GOT3 (cell line): ENCODE measurements at places on chromosomes 4 and X.

DNA sequence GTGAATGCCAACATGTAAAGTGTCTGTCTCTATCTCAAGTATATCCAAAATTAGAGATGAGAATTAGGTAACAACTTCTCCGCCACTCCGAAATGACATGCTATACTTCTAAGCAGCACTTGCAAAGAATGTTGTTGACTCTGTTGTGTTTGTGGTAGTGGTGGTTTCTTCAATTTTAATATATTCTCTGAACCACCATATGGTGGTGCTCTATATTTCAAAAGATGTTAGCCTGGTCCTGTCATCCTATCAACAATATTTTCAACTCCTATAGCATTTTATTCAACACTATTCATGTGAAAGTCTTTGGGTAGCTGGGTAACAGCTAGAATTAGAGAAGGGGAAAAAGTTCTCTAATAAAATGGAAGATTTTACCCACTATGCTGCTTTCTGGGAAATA lies 1622.8 kb upstream of the IGFBP7 start:
- DNase-seq: no peak

GRCh38 chr4:142347241-142347640 lies 498.9 kb downstream of the INPP4B start:
- no peak for DNase-seq

DNA sequence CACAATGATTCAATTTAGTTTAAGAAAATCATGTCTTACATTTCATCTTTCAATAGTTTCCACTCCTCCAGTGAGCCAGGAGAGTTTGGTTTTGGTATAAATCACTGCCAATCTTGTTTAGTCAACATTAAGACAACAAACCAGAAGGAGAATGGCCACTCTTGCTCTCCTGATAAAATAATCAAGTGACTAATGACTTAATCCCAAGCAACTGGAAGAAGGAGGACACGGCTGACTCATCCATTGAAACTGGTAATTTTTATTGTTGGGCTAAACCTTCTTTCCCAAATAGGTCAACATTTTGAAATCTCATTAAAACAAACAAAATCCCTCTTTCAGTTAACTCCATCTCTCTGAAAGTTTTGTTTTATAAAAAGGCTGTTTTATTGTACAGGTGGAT lies 230.2 kb downstream of the CLCN4 start:
- DNase-seq: no peak

DNA sequence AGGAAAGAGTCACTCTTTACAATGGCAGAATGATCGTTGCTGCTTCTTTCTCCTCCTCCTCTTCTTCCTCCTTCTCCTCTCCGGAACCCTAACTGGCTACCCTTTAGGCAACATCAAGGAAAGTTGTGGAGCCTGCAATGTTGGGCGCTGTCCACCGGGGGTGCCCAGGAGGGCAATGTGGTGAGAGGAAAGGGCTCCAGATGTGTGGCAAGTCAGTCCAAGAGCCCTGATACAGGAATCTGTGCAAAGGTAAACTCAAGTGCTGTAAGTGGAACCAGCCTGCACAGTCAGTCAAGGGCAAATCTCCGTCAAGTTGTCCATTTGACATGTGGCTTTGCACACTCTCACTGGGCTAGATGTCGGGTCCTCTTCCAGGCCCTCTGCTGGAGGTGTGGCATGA lies 2.8 kb downstream of the RTL5 start:
- no peak for DNase-seq

DNA sequence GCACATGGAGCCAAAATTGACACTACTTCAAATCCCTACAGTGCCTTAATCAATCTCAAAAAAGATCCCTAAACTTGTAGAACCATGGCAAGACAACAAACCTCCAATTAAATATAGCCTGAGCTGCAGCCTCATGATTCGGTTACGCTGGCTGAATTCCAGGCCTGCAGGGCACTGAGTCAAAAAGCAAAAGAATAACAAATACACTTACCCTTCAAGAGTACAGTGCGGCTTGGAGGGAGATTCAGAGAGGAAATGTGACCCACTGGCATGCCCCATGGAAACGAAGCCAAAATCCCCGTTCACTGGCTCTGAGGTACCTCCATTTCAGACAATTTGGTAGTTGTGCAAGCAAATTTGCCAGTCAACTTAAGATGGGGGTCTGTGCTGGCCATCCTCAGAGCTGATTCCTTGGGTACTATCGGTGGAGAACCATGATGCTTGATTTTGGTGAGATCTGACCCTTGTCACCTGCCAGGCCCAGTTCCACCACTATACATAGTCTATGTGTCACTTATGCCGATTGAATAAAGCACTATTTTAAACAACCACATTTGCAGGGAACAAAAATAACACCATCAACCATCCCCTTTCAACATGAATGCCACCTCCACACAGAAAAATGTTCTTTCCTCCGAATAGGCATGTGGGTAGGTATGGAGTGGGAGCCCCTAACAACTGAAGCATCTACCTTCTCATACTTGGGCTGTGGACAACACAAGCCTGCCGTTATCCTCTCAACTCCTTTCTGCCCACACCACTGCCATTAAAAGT lies 2.1 kb downstream of the C4orf54 start:
- no peak for DNase-seq

DNA sequence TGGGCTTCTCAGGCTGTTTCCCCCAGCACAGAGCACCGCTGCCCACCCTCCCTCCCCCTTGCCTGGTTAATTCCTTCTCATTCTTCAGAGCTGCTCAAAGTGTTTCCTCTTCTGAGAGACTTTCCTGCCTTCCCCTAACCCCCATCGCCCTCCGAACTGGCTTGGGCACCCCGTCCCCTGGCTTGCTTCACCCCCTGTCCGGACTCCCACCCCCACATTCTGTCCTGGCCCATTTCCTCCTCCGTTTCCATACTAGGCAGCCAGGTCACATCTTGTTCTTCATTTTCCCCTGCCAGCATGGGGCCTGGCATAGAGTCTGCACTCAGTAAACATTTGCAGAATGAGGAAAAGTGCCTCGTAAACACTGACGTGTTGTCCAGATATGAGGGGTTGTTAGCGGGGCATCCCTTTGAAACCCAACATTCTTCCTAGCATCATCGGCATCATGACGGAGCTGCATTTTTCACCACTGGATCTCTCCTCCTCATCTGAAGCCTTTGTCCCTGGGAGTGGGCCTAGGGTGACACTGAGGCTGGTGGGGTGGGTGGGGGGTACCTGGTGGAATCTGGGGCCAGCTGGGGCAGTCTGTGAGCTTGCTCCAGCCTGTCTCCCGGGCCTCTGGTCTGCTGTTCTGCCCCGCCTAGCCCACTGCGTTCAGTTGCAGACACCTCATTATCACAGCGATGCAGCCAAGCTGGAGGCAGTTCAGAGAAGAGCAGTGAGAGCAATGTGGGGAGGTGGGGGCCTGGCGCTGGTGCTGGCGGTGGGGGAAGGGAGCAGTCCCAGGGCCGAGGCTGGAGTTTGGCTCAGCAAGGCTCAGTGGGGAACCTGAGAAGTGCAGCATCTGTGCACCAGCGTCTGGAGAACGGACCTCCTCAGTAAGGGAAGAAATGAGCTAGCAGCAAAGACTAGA lies 149.4 kb upstream of the PJA1 start:
- DNase-seq: no peak

GRCh38 chr4:52263607-52264006 lies 212.5 kb downstream of the SPATA18 start:
- no peak for DNase-seq

DNA sequence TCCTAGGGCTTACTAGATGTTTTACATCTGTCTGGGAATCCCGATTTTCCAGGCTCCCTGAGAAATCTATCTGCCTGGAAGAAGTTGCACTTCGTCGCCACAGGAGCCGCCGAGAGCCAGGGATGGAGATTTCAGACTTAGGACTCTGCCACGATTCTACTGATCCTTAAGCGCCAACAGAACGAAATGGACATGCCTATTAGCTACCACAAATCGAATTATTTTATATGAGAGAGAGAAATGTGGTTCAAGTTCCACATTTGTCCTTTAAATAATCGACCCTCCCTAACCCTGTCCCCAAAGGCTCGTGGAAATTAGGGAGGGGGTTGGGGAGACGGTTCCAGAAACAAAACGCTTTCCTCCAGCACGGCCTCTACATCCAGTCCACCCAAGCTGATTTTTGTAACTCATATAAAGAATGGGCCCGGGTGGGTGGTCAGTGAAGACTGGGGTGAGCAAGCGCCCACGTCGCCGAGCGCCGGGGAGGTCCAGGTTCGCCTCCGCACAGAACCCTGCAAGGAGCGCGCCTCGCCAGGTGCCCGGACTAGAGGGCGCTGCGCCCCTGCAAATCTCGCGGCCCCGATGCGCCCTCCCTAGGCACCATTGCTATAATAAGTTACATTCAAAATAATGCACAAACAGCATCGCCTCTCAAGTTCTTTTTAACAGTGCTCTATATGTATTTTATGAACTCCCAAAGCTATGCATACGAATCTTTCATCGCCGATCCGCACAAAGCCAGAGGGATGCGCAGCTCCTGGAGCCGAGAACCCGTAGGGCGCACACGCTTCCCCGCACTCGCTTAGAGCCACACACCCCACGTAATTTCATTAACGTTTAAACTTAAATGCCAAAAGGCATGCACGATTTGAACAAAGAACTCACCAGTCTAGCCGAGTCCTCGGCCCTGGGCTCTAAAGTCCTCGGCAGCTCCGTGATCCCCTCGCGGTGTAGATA lies 2.1 kb upstream of the FAT1 start:
- no peak for DNase-seq

- no peak for DNase-seq
Observed at GRCh38 chr4:94453391-94453963, 1.7 kb downstream of the PDLIM5 start.

GRCh38 chrX:74293343-74293946 lies 10.5 kb upstream of the ZCCHC13 start:
- peak; percentile 1 for DNase-seq

- no peak for DNase-seq
Observed at GRCh38 chrX:2507904-2508627, 7.3 kb upstream of the DHRSX start.

DNA sequence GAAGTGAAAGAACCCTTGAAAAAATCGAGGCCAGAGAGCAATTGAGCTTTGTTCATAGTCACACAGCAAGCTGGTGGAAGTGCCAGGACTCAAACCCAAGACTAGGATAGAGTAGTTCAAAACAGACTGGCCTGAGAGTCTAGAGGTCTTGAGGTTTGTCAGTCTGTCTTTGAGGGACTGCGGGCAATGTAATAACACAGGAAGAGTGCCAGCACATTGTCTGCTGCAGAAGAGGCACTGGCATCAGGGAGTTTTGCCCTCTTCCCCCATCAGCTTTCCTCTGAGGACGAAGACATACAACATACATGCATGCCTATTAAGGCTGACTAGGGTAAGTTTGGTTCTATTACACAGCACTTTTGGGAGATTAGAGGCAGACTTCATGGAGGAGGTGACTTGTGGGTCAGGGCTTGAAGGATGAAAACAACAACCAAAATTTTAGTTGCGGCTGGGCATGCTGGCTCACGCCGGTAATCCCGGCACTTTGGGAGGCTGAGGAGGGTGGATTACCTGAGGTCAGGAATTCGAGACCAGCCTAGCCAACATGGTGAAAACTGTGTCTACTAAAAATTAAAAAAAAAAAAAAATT lies 64.1 kb upstream of the LAS1L start:
- DNase-seq: no peak
